Type B pancreatic cell (in vitro differentiated cells): ENCODE measurements at places on chromosomes 16 and 17.

DNA sequence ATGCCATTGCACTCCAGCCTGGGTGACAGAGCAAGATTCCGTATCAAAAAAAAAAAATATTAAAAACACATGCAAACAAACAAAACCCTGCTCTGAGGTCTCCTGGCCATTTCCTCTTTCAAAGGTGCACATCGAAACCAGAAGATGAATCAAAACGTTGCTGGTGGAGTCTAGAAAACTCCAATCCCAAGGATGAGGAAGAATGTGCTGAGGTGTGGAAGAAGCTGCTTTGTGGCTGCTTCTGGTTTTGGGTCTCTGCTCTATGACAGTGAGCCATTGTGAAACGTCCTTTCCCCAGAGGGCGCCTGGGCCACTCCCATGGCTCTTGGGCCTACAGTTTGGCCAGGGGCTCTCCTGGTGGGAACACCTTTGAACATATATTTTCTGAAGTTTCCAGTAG is 112.6 kb downstream of the IRF8 start:
- H3K4me1 ChIP-seq: no peaks in the 10 kb centered on the region
- peaks cover 49% of the 10 kb centered on the region for H3K27me3 ChIP-seq
- DNase-seq: no peak
- no peak overlapping the region for H3K4me3 ChIP-seq
- no peak overlapping the region for H3K27ac ChIP-seq
- H3K36me3 ChIP-seq: no peaks in the 10 kb centered on the region

DNA sequence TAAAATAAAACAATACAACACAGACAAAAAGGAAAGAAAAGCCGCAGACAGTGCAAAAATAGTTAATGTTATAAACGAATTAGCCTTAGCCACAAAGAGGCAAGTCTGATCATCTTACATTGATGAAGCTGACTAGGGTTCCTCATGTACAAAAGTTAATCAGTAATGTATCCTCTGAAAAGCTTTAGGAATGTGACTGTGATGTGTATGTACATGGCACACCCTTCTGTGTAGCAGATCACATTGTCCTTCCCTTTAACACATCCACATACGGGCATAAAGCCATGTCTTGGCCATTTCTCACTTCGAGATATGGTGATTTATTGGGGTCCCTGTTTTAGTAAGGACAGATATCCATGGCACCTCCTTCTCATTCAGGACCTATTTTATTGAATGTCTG is 1327.5 kb upstream of the CDH8 start:
- no peak for DNase-seq
- no peaks in the 10 kb centered on the region for H3K36me3 ChIP-seq
- no peak overlapping the region for H3K27ac ChIP-seq
- no peaks in the 10 kb centered on the region for H3K27me3 ChIP-seq
- no peak overlapping the region for H3K4me3 ChIP-seq

- H3K27ac ChIP-seq: peak overlapping the region; percentile 97
- peak overlapping the region; percentile 93 for H3K4me3 ChIP-seq
- peaks cover 8% of the 10 kb centered on the region for H3K4me1 ChIP-seq
- DNase-seq: peak; percentile 71
- H3K27me3 ChIP-seq: no peaks in the 10 kb centered on the region
- no peaks in the 10 kb centered on the region for H3K36me3 ChIP-seq
Observed at GRCh38 chr16:4612977-4613635, 1.6 kb downstream of the UBALD1 start.

DNA sequence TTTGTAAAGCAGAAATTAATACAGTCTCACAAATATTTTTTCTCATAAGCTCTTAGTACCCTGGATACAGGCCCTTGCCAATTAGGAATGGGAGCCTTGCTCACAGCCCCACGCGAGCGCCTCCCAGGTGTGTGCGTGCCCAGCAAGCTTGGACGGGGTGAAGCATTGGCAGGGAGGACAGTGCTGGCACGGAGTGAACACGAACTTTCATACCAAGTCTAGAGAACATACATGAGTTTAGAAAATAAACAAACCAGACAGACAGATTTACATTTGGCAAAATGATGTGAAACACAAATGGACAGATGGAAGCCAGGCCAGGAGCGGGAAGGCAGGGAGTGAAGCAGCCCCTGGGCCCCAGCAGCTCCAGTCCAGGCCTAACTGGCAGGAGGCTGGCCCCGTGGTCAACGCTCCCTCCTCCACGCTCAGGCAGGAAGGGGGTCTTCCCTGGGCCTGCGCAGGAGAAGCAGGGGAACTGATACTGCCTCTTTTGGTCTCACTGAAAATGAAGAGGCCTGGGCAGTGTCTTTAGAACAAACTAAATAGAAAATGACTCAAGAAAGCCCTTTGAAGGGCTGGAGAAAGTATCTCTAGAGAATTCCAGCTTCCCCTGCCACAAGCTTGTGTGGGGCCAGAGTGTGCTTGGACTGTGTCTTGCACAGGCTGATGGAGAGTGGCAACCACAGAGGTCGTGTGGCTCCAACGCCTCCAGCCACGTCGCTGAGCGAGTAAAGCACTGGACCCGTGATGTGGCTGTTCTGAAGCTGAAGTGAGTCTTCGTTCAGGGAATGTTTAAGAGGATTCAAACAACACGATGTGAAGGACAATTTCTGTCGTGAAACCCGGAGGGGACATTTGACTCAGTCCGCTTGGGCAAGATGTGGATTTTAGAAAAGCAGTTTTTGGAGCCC is 9.9 kb upstream of the FOXJ1 start:
- no peak for DNase-seq
- H3K4me1 ChIP-seq: peaks cover 5% of the 10 kb centered on the region
- H3K36me3 ChIP-seq: no peaks in the 10 kb centered on the region

GRCh38 chr17:38978180-38978579 is 11.0 kb upstream of the FBXO47 start:
- H3K27me3 ChIP-seq: no peaks in the 10 kb centered on the region
- H3K4me1 ChIP-seq: peaks cover 4% of the 10 kb centered on the region
- H3K4me3 ChIP-seq: no peak overlapping the region
- DNase-seq: no peak
- no peaks in the 10 kb centered on the region for H3K36me3 ChIP-seq

DNA sequence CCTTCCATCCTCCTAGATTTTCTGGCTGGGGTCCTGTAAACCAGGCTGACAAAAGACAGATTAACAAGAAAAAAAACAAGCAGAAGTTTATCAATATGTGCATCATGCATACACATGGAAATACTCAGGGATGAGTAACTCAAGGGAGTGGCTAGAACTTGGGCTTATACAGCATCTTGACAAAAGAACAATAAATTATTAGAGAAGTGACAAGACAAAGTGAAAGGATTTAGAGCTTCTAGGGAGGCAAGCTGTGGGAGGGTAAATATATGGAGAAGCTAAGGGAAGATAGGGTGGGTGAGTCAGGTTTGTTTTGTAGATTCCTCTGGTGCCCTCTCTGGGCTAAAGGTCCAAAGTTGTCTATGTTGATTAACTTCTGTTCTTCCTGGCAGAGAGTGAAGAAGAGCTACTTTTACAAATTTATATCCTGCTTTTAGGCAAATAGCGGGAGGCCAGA is 48.0 kb upstream of the NDRG4 start:
- H3K36me3 ChIP-seq: no peaks in the 10 kb centered on the region
- DNase-seq: no peak
- H3K4me3 ChIP-seq: no peak overlapping the region
- H3K4me1 ChIP-seq: peaks cover 27% of the 10 kb centered on the region
- H3K27me3 ChIP-seq: peaks cover 16% of the 10 kb centered on the region

DNA sequence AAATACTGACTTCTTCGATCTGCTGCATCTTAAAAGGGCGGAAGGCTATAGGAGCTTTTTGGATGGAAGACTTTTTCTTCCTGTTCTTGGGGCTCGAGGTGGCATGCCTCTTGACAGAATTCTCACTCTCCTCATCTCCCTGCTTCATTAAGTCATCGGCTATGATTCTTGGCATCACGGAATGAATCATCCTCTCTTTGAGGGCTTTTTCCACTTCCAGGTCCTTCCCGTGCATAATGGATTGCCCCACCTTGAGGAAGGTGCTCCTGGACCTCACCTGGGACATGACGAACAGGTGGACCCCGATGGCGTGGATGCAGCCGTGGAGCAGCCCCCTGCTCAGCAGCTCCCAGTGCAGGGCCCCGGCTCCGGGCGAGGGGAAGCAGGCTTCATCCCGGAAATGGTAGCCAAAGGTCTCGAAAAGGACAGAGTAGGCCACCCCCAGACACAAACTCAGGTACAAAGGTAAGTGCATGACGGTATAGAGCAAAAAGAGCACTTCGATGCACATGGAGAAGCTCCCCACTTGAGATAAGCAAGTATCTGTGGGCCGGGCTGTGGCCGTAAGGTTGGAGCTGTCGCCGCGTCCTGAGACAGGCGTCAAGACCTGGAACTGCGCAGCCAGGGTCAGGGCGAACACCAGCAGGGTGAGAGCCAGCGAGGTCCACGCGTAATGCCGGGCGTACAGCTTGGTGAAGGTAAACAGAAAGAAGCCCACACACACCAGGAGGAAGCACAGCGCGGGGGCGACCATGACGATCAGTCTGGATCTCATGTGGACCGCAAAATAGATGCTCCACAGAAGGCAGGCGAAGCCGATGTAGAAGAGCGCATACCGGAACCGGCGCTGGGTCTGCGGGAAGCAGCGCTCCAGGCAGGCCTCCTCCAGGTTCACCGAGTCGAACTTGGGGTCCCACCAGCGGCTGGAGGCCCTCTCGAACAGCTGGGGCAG is 1.7 kb downstream of the ADCY9 start:
- H3K27me3 ChIP-seq: peaks cover 3% of the 10 kb centered on the region
- no peak for DNase-seq
- H3K36me3 ChIP-seq: peaks cover 7% of the 10 kb centered on the region
- peak overlapping the region; percentile 81 for H3K4me3 ChIP-seq

DNA sequence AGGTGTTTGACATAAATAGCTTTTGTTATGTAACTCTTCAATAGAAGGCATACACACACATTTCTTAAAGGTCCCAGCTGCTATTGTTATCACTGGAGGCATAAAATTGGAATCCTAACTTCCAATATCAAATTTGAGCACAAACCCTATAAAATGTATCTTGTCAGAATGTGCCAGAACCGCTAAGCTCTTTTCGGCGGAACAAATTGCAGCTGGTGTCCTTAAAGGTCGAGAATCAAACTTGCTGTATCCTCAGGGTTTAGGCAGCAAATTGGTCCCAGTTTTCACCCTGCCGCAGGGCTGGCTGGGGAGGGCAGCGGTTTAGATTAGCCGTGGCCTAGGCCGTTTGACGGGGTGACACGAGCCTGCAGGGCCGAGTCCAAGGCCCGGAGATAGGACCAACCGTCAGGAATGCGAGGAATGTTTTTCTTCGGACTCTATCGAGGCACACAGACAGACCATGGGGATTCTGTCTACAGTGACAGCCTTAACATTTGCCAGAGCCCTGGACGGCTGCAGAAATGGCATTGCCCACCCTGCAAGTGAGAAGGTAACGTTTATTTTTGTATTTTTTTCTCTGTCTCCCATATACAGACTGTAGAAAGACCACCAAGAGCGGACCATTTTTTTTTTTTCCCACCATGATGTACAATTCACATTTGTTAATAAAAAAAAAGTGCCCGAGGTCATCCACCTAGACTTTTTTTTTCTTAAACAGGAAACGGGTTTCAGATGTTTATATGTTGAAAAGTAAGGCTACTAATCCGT is 297.1 kb downstream of the IRF8 start:
- H3K4me3 ChIP-seq: peak overlapping the region; percentile 17
- peaks cover 95% of the 10 kb centered on the region for H3K27me3 ChIP-seq
- H3K36me3 ChIP-seq: no peaks in the 10 kb centered on the region
